ENCODE measurements at places on chromosomes 1 and 21.

DNA sequence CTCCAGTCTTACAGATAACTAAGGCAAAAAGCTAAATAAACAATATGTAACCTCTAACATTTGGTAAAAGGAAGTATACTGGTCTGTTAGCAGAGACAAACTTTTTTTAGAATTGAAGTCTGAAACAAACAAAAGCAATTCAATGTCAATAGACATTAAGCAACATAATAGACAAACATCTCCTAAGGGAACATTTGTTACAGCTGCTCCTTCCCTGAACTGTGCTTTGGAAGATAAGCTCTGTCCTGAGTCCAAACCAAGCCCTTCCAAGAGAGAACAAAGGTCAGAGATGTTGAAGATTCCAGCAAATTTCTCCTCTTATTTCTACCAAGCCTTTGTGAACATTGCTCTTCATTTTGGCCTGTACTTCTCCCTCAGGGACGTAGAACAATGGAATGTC lies 25.3 kb downstream of the FMO2 start:
- DNase-seq = no peak

- no peak for DNase-seq
These were observed 53.7 kb downstream of the TP53BP2 start for GRCh38 chr1:223792046-223792445.

DNA sequence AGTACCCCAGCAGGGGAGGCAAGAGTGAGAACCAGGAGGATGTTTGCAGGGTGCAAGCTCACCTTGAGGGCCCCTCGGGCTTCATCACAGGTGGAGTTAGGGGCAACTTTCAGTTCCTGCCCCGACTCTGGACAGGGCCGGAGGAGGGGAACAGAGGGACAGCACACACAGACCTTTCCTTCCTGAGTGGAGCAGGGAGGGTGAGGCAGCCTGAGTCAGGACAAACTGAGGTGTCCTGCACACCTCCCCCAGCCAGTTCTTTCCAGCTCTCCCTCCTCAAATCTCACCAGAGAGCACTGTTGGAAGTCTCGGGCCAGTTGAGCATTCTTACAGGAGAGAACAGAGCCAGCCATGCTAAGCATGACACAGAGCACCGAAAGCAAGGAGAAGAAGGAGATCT lies 1.5 kb downstream of the ENTREP3 start:
- DNase-seq = no peak

DNA sequence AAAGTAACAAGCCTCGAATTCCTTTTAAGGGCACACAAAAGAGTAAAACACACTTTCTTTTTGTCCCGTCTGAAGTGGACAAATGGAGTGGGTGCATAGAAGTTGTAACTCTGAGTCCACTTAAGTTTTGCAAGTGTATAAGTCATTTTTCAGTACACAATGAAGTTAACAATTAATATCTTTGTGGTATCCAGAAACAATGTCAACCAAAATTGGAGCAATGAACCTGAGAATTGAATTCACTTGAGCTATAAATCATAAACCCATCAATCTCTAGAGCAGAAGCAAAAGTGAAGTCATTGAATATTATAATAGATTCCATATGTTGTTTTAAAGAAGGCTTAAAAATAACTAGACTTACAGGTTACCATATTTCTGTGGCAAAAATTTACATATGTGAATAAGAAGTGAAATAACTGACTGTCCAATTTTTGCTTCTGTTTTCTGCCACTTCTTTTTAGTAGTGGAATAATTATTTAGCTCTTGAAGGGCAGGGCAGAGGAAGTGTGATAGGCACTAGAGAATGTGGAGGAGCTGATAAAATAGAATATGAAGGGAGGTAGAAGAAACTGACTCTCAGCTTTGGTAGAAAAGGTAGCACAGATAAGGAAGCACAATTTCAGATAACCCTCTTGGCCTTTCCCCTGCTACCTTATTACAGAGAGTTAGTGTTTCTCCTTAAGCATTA lies 73.9 kb upstream of the RGL1 start:
- no peak for DNase-seq

GRCh38 chr1:207804721-207805468 lies 53.0 kb downstream of the CD46 start:
- no peak for DNase-seq

DNA sequence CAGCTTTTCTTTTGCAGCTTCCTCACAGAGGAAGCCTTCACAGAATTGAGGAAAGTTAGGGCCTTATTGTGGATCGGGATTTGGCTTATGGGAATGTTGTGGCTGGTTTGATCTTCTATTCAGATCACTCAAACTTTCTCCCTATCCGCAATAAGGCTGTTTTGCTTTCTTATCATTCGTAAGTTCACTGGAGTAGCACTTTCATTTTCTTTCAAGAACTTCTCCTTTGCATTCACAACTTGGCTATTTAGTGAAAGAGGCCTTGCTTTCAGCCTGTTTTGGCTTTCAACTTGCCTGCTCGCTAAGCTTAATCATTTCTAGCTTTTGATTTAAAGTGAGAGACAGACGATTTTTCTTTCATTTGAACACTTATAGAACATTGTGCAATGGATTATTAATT lies 181.9 kb upstream of the B3GALT2 start:
- no peak for DNase-seq

DNA sequence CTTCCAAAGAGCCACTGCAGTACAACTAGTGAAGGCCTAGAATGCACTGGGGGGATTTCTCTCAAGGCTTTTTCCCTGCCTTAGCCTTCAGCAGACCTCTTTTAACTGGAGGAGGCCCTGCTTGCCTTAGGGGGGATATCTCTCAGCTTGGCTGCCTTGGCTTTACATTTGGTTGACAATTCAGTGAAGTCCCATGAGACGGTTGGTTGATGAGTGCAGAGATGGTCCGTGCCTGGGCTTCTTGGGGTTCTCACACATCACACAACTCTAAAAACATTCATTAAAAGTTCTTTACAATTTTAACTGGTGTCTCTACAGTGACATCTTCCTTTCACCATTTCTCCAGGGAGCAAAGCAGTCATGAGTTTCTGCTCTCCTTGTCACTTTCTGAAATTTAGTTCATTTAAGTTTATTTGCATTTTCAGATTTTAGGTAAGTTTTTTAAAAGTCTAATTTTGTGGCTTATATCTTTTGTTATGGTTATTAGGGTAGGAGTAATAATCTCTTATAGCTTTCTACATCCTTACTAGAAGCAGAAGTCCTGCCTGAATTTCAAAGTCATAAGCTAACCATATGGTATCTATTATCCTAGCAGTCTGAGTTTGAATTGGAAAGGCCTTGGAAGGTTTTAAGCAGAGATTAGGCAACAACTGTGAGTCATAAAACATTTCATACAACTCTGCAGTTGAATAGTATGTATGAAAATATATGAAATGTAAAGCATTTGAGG lies 487.6 kb downstream of the DPYD start:
- DNase-seq = no peak

GRCh38 chr1:53981220-53981619 lies 35.1 kb downstream of the LRRC42 start:
- DNase-seq = no peak

All from CD4-positive, alpha-beta T cell treated with Interleukin-17A for 4 hours (primary cell).